HuH-7 (cell line): ENCODE measurements at places on chromosomes 5 and 9.
A peak's percentile ranks its signal among the peaks of the same experiment; 100 is the strongest.

- no peak for DNase-seq
Observed at GRCh38 chr5:62256161-62257019, 49.6 kb upstream of the KIF2A start.

- no peak for DNase-seq
Observed at GRCh38 chr5:132776938-132777208, 166 bp downstream of the SEPTIN8 start.

DNA sequence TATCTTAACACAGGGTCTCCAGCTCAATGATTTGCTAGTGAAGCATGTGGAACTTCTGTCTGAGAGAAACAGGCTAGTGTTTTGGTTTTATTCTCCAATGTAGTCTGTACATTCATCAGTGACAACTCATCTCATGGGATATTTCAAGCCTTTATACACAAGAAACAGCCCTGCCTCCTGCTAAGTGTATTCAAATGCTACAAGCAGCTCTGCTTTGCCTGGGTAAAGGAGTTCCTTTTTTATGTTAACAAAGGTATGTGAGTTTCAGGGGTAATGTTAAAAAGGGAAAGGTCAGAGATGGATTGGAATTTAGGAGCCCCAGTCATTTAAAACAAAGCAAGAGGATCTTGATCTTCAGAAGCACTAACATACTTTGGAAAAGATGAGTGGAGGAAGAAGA lies 498.7 kb downstream of the ISL1 start:
- no peak for DNase-seq

DNA sequence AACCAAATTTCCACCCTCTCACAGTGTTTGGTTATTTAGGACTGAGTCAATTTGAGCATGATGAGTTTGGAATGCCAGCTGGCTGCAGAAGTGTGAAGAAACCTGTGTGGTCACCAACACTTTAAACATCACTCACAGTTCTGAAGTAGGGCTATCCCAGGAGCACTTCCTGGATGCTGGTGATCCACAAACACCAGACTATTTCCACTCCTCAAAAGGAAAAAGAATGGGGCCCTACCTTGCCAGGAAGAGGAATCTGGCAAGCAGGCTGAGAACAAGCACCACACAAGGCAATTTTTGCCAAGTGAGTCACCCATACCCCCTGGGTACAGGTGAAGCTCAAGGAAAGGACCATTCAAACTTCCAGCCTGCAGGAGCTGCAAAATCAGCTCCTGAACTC lies 294.2 kb upstream of the PTGER4 start:
- DNase-seq = no peak

DNA sequence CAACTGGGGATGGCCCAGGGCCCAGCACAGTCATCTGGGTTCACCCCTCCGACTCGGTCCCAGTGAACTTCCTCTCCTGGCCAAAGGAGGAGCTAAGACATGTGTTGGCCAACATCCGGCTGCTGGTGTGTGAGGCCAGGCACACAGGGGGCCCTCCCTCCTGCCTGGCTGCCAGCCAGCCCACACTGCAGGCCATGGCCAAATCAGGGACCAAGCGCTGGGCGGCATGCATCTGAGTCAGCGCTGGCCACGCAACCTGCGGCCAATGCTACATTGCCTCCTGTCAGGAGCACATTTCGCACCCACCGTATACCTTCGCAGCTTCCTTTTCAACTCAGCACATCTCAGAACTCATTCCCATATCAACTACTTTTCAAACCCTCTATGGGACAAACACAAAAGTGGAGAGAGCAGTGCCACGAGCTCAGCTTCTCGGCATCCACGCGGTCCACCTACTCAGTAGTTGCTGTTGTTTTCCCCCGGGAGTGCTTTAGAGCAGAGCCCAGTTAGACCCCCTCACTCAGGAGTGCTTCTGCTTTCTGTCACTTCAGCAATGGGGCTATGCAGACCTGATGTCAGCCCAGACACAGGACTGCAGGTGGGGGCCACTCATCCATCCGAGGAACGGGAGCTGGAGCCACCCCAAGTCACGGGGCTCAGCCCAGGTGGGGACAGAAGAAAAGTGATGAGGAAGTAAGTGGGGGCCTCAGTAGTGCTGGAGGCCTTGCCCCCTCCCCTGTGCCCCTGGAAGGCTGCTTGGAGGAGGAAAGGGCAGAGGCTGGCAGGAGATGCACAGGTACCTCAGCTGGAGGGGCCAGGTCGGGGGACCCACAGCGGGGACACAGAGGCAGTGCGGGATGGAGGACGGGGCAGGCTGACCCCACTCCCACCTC lies 13.9 kb downstream of the NINJ1 start:
- DNase-seq = peak; percentile 55

- DNase-seq = no peak
Observed at GRCh38 chr5:83496626-83497025, 25.1 kb downstream of the VCAN start.

- no peak for DNase-seq
Observed at GRCh38 chr5:24749701-24750100, 104.9 kb upstream of the CDH10 start.

DNA sequence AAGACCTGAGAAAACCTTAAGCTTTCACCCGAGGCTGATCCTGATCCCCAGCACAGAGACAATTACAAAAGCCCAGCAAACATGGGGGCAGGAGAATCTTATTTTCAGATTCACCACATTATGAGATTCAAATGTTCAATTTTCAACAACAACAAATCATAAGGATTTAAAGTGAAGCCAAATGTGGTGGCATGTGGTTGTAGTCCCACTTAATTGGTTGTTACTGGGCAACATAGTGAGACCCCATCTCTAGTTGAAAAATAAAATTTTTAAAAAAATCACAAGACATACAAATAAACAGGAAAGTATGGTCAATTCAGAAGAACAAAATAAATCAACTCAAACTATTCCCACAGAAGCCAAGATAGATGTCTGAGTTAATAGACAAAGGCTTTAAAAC lies 3.9 kb upstream of the RABGAP1 start:
- DNase-seq = no peak

DNA sequence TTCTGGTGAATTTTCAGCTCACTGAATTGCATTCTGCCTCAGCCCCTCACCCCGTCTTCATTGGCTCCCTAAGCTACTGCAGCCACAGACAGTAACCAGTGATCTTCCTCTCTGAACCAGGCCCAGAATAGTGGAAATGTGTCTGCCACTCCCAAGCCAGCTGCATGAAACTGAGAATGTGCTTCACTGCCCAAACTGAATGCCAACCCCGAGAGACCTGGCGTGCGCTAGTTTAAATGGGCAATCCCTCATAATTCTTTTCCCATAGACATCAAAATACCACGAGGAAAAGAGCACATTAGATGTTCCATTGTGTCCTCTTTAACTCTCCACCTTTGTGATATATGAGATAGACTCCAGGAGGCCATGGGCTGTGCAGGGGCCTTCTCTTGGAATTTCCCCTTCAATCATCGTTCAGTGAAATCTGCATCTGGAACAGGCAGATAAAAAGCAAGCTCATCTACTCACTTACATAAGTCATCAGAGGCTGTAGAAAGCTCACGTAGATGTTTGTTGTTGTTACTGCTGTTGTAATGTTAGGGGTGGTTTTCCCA lies 320.2 kb downstream of the NFIB start:
- DNase-seq = no peak

GRCh38 chr9:111381006-111381405 lies 51.0 kb upstream of the OR2K2 start:
- no peak for DNase-seq
